AML-193 (cell line): ENCODE measurements at places on chromosomes 1 and 21.

DNA sequence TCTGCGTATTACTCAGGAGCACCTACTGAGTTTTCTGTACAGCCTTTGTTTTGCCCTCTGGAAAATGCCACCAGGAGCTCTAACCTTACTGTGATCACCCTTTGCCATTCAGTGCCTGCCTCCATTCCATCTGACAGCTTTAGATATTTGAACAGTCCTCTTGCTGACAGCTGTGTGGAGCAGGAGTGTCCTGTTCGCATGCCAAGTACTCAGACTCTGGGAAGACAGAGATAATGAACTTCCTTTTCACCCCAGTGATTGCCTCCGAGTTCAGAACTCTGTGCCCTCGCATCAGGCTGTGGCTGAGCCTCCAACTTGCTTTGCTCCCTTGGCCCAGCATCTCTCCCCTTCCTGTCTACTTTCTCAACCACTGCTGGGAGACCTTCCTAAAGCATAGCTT, 74.0 kb downstream of the CACNA1E start:
- no peak for DNase-seq

GRCh38 chr1:110874324-110875215, 1.6 kb downstream of the CD53 start:
- peak; percentile 65 for DNase-seq

DNA sequence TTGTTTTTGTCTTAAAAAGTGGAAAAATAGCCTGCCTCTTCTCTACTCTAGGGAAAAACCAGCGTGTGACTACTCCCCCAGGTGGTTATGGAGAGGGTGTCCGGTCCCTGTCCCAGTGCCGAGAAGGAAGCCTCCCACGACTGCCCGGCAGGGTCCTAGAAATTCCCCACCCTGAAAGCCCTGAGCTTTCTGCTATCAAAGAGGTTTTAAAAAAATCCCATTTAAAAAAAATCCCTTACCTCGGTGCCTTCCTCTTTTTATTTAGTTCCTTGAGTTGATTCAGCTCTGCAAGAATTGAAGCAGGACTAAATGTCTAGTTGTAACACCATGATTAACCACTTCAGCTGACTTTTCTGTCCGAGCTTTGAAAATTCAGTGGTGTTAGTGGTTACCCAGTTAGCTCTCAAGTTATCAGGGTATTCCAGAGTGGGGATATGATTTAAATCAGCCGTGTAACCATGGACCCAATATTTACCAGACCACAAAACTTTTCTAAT, 35.0 kb upstream of the TDRD10 start:
- DNase-seq = no peak

DNA sequence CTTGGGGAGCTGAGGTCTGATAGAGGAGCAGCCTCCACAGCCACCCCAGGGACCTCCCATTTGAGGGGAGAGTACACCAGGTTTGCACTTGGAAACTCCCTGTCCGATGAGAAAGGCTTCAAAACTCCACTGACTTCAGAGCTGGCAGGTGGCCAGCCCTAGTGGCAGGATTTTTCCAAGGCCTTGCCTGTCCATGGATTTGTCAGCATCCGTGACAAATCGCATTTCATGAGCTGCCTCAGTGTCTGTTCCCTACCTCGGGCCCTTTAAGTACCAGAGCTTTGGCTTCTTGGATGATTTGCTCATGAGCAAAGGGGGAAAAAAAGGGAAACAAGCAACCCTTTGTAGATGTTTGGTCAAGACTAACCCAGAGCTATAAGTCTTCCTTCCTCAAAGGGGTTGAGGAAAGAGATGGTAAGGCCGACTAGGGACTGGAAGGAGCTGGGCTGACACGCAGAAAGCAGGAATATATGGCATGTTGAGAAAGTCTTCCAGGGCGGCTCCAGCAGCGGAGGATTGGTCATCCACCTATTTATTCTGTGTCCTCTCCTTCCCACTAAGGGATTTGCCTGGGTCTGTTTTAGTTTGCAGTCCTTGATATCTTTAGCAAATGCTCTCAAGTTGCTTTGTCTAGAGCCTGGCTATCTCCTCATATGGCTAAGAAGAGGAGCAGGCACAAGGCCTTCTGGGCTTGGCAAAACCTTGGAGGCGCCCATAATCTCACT, 2.7 kb upstream of the HSPG2 start:
- DNase-seq = peak; percentile 40

GRCh38 chr1:31154632-31155215, 85.0 kb downstream of the NKAIN1 start:
- peak; percentile 45 for DNase-seq

GRCh38 chr1:145983206-145983675, 13.1 kb downstream of the TXNIP start:
- no peak for DNase-seq

DNA sequence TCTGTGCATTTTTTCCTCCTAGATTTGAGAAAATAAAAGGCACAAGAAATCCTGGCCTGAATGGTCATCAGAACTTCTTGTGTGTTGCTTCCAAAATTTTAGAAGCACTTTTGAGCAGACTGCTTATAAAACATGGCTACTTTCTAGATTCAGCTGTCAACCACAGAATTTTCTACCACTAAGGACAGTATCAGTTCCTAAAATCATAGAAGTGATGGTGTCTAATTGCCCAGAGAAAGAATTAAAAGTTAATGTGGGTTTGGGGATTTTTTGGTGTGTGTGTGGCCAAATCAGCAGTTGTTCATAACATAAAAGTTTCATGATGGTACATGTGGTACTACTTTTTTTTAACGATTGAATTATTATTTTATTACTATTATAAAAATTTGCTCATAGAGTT, 171.4 kb upstream of the SNX7 start:
- no peak for DNase-seq

GRCh38 chr1:44642255-44642654, 32.0 kb downstream of the TMEM53 start:
- no peak for DNase-seq

GRCh38 chr1:22976127-22976460, 3.4 kb upstream of the LACTBL1 start:
- DNase-seq = no peak

- DNase-seq = no peak
Observed at GRCh38 chr1:204793259-204793914, 77.3 kb upstream of the NFASC start.

- DNase-seq = no peak
Observed at GRCh38 chr21:24716281-24716918, 890.9 kb downstream of the MRPL39 start.

DNA sequence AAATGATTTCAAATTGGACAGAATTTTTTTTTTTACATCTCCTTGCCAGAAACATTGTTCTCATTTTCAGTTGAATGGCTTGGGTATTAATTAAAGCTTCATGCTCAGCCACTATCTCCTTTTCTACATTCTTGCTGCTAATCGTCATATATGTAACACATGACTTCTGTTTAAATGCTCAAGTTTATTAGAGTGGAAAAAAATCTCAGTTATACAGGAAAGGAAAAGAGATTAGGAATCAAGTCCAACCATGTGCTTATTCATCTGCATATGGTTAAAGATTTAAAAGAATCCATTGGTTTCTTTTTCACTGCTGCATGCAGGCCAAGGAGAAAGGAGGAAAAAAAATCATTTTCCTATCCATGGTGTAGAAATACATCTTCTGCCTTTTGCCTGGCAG, 47.3 kb upstream of the CNN3 start:
- no peak for DNase-seq

DNA sequence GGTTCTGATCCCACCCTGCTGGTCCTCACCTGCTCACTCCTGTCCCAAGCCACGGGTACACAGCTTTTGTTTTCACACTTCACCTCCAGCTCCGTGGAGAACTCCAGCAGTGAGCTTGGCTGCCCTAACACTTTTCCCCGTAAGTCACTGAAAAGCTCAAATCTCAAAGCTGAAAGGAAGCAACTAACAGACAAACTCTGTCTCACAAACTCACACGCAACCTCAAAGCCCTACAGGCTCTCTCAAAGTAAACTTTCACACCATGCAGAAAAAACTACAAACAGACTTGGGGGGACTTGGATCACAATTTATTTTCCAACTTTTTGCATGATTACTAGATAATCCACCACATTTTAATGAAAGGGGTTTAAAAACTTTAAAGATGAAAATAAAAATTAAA, 88.3 kb downstream of the AK5 start:
- no peak for DNase-seq

DNA sequence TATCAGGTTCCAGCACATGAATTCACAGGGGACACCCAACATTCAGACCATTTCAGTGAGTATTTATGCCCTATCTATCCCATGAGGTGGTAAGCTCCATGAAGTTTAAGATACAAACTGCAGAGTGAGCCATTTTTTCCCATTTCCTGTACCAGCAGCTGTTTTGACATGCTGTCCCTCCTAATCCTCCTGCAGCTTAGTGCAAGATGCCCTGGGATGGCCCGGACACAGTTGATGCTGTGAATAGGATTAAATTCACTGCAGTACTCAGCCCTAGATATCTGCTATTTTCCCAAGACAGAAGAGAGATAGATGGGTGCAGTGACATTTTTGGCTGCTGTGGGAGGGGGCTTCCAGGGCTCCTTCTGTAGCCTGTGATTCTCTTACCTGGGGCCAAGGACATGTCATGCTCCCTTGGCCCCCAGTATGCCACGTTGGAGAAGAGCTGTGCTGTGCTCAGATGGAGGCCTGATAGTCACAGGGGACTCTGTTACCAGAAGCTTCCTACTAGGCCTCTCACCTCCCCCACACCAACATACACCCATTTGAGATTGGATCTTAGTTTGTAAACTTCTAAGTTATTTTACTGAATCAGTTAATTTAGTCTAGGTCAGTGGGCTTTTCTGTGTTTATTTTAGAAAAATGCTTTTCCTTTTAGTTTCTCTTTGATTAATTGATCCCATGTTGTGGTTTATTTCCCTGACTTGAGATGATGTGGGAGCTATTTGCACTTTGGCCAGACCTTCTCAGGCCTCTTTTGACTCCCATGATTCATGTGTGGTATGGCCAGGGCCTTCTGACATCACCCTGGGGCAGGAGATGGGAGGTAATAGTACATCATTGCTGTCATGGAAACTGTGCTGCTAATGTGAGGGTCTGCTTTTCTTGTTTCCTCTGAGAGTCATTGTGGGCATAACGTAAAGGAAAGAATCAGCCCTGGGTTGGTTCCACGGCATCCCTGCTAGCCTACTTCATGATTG, 92.6 kb downstream of the ST3GAL3 start:
- no peak for DNase-seq

- DNase-seq = no peak
Observed at GRCh38 chr21:36706482-36706852, 7.6 kb downstream of the SIM2 start.

DNA sequence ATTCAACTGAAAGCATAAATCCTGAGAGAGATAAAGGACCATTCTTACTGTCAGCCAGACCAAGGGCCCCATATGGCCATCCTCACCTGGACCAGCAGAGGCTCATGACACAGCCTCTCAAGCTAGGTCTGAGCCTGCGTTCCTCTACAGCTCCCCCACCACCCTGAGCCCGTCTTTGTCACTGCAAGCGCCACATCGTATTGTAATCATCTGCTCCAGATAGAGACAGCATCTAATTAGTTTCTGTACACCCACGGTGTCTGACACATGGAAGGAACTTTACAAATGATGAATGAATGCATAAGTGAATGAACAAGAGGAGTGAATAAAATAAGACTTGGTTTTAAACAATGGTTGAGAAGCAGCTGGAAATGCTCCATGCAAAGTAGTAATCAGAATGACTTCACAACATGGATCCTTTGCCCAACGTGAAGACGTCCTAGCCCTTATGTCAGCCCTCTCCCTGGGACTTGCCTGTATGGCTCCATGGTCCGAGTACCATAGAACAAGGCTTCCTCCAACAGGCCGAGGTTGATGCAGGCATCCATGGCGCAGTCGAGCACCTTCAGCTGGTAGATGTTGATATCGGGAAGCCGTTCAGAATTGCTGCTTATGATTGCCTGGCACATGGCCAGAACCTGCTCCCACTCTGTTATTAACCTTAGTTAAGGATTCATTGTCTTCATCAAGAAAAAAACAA, 648.9 kb downstream of the SMYD3 start:
- DNase-seq = no peak

DNA sequence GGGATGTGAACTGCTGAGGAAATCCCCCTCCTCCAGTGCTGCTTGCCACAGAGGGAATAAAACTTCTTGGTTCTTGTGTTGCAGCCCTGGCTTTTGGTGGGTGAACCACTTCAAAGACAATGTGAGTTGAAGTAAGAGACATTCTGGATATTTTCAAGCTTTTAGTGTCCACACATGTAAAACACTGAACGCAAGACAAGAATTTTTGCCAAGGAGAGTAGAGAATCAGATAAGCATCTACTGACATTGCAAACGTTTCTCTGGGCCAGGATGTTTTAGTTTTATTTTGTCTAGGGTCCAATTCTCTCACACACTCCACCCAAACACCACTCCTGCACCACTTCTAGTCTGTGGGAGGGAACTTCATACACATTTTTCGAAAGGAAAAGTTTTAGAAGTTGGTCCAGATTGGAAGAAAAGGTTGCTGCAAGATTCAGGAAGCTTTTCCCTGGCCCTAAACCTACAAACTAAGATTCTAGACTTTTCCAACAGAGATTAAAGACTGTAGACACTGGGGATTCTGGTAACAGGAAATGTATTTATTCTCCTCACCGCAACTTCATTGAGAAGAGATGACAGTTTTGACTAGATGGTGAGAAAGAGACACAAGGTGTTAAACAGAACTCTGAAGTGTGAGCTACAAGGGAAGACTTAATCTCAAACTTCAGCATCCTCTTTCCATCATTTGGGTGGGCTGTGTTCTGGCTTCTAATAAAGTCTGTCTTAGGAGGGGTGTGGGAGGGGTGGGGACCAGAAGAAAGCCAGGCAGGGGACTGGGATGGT, 16.1 kb downstream of the FASLG start:
- no peak for DNase-seq

- no peak for DNase-seq
Observed at GRCh38 chr1:116997066-116997465, 4.5 kb upstream of the CD101 start.

DNA sequence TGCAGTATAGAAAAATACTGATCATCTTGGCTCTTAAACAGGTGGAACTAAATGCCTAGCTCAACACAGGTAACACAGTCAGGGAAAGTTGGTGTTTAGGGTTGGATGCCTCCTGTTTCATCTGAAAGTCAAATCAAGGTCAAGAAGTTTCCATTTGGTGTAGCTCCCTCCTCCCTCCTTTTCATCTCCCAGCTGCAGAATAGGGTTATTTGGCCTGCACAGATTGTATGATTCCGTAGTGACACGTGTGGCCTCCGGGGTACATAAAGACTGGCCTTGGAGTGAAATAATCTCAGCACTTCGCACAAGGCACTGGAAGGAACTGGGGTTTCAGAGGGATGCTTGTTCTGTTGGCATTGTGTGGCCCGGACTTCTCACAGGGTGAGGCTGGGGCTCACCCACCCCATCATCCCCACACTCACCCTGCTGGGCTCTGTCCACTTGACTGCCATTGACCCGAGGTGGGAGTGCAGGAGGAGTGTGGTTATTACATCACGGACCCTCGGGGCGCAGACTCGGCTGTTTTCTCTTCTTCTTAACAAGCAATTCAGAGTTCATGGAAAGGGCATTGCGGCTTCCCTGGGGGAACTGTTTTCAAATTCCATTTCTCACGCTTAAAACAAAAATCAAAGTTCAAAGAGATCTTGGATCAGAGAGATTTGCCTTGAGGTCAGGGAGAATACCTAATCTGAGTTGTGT, 18.4 kb downstream of the IGSF5 start:
- no peak for DNase-seq

- no peak for DNase-seq
Observed at GRCh38 chr1:177164380-177165068, at the start of gene ASTN1. ASTN1 (minus strand) TSS chr1:177164712; CDS start chr1:177164676, 36 bp downstream.

GRCh38 chr1:42689912-42690311, 7.7 kb downstream of the YBX1 start:
- no peak for DNase-seq
